Chondrocyte (in vitro differentiated cells): ENCODE measurements at places on chromosomes 3 and 15.
A peak's percentile ranks its signal among the peaks of the same experiment; 100 is the strongest.

- DNase-seq: no peak
These were observed 34.3 kb upstream of the ANPEP start for GRCh38 chr15:89848970-89849292.

GRCh38 chr3:177567833-177568232 is 370.6 kb upstream of the TBL1XR1 start:
- DNase-seq: no peak

- DNase-seq: no peak
These were observed 386.7 kb downstream of the RSL24D1 start for GRCh38 chr15:54810031-54810430.

GRCh38 chr3:154126651-154127050 is 5.5 kb downstream of the ARHGEF26 start:
- DNase-seq: no peak

DNA sequence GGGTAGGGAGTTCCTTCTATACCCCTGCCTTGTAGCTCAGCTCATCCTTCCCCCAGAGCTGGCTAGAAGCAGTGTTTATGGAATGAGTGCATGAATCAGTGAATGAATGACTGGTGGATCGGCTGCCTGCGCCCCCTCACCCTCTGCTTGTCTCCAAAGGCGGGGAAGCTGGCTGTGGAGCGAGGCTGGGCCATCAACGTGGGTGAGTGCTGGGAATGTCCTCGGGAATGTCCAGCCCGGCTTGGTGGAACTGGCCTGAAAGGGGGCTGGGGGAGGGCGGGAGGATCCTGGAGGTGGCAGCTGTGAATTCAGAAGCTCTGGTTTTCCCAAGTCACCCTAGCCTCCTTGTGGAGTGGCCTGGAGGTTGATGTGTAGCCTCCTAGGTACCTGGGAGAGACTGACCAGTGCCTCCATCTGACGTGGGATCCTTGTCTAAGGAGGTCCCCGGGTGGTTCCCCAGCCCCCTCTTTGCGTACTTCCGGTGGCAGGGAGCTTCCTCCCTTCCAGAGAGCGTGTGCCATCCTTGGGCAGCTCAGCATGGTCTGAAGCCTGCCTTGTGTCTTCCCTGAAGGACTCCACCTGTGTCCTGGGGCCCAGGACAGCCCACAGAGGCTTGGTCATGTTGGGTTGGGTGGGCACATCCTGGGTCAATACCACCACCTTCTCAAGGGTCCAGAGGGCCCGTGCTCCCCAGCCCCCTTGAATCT is 18.4 kb downstream of the HDAC11 start:
- peak; percentile 86 for DNase-seq

DNA sequence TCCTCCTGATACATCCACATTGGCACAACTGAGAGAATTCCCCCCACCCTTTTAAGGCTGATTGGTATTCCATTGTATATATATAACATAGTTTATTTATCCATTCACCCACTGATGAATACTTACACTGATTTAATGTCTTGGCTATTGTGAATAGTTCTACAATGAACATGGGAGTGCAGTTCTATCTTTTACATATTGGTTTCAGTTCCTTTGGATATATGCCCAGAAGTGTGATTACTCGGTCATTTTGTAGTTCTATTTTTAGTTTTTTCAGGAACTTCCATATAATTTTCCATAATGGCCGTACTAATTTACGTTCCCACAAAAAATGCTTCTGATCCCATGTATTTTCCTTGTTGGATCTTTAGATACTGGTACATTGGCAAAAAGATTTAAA is 135.3 kb downstream of the FMN1 start:
- no peak for DNase-seq

DNA sequence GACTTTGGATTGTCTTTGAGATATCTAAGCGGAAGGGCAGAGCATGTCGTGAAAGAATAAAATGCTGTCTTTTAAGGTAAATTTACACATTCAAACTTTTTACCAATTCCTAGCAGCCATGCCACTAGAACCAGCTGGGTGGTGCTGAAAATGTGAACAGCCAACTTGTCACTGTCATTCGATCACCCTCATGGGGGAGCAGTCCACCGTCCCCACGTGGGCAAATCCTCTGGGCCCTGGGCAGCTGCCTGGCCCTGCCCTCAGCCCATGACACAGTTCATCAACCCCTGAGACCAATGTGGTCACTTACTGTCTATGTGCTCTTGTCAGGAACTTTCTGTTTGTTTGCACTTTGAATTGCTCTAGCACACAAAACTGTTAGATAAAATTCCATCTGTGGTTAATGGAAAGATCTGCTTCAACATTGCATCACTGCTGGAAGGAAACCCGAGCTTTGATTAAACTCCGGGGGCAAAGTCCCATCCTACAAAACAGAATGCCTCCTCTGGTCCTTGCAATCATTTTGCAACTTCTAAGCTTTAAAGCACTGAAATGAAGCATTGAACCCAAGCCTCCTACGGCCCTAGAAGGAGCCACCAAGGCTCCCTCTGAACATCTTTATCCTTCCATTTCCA is 50.1 kb downstream of the PCSK6 start:
- DNase-seq: no peak

GRCh38 chr15:38005953-38006808 is 71.7 kb downstream of the TMCO5A start:
- no peak for DNase-seq

GRCh38 chr3:196141866-196142201 is 59.9 kb upstream of the TFRC start:
- no peak for DNase-seq

DNA sequence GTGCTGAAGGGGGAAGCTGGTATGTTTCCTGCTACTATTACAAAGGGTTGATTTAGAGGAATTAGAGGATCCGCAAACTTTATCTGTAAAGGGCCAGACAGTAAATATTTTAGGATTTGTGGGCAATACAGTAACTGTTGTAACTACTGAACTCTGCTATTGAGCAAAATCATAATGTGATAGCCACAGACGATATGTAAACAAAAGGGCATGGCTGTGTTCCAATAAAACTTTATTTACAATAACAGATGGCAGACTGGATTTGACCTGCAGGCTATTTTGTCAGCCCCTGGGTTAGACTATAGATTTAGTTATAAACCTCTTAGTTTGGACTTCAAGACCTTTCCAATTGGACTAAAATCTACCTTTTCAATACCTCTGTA is 27.8 kb upstream of the KCNMB2 start:
- DNase-seq: no peak

DNA sequence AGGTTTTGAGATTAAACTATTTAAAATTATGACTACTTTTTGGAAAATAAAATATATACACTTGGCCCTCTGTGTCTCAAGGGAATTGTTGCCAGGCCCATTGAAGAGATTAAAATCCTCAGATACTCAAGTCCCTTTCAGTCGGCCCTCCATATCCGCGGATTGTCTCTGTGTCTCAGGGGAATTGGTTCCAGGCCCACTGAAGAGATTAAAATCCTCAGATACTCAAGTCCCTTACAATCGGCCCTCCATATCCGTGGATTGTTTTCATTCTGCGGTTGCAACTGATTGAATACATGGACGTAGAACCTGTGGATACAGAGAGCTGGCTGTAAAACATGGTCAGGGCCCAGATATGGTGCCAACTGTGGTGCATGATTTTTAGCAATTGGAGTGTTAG is 15.7 kb upstream of the LRCH3 start:
- DNase-seq: no peak

DNA sequence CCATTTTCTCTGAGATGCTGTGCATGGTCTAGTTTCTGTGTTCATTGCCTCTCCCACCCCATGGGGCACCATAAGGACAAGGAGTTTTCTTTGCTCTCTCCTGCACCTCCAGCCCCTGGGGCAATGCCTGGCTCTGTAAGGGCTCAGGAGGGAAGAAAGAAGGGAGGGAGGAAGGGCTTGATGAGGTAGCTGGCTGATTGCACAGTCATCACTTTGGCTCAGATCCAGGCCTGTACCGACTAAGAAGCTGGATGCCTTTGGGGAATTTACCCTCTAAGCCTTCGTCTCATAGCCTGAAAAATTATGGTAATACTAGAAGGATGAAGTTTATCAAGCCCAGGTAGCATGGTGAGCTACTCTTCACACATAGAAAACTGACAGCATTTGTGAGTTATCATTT is 382.9 kb downstream of the GABRG3 start:
- DNase-seq: no peak

DNA sequence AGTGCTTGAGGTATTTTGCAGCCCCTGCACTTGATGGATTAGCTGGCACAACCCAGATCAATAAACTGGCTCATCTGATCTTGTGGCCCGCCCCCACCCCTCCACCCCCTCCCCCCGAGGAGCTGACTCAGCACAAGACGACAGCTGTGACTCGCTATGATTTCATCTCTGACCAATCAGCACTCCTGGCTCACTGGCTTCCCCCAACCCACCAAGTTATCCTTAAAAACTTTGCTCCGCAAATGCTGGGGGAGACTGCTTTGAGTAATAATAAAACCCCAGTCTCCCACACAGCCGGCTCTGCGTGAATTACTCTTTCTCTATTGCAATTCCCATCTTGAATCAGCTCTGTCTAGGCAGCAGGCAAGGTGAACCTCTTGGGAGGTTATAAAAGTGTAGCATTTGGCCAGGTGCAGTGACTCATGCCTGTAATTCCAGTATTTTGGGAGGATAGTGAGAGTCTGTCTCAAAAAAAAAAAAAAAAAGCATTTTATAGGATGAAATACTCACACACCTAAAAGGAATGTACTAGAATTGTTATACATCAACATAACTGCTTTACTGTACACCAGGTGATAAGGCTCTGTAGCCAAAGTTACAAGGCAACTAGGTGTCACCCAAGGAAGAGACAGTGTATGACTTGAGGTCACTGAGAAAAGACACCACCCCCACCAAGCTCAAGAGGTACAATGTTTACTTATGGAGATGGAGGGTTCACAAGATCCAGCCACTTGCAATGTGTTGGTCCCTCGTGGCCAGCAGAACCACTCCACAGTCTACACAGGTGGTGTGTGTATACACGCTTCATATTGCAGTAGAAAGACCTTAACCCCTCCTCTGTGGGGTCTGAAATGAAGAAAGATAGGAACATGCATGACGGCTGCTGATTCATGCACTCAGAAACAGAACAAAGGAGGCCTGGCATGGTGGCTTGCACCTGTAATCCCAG is 8.6 kb downstream of the ZNF445 start:
- no peak for DNase-seq

DNA sequence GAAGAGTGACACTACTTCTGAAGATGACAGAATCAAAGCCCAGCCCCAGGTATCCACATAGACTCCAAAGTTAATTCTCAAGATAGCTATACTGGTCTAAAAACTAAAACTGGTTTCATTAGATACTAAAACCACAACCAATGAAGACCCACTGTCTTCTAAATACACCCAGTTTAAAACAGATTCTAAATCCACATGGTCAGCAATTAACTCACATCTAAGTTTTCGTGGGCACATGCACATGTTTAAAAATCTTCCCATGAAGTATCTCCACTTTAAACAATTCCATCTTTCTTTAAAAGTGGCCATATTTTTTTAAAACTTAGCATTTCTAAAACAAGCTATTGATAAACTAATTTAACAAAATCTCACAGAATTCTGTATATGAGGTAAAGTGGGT is 63.1 kb downstream of the GPR160 start:
- DNase-seq: no peak

DNA sequence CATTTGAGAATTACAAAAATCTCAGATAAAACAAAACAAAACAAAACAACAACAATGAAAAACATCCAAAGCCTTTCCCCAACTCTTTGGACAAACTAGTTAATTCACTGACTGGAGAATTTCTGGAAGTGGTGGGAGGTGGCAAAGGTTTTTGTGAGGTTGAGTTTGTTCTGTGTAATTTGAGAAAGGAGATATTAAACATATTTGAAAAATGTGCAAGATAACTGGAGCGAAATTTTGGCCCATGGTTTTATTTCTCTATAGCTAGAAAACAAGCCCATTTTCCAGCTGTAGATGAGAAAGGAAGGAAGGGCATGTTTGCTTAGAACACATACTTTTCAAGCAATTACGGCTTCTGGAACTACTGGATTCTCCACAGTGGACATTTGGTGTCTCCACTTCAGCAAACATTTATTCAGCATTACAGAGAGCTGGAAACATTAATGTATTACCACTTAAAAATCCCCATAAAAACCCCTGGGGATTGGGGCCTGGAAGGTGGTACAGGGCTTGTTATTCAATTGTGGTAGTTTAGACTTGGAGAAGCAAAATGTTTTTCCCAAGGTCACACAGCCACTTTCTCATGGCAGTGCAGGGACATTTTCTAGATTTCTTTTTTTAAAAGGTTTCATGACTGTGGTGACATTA is 135.8 kb downstream of the THSD4 start:
- no peak for DNase-seq

DNA sequence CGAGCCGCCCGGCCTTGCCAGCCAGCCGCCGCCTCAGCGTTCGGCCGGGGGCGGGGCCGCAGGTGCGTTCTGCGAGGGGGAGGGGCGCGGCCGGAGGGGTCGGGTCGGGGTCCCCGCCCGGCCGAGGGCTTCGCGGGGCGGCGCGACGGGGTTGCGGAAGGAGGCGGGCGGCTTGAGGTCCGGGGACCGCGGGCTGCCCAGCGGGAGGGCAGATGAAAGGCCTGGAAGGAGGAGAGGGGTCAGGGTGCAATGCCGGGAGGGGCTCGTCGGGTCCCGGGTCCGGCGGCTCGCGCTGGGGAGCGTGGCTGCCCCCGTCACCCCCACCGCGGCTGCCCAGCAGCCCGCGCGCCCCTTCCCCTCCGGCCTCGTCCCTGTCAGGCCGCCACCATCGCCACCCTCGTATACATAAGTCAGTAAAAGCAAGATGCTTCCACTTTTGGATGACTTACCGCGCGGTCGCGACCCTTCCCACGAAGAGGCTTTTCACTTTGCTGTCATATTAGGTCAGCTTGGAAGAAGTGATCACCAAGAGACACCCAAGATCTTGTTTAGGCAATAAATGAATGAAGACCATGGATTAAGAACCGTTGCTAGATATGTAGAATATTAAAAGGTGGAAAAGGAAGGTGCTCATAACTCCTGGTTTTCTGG is 620 bp upstream of the ANP32A start:
- DNase-seq: no peak

DNA sequence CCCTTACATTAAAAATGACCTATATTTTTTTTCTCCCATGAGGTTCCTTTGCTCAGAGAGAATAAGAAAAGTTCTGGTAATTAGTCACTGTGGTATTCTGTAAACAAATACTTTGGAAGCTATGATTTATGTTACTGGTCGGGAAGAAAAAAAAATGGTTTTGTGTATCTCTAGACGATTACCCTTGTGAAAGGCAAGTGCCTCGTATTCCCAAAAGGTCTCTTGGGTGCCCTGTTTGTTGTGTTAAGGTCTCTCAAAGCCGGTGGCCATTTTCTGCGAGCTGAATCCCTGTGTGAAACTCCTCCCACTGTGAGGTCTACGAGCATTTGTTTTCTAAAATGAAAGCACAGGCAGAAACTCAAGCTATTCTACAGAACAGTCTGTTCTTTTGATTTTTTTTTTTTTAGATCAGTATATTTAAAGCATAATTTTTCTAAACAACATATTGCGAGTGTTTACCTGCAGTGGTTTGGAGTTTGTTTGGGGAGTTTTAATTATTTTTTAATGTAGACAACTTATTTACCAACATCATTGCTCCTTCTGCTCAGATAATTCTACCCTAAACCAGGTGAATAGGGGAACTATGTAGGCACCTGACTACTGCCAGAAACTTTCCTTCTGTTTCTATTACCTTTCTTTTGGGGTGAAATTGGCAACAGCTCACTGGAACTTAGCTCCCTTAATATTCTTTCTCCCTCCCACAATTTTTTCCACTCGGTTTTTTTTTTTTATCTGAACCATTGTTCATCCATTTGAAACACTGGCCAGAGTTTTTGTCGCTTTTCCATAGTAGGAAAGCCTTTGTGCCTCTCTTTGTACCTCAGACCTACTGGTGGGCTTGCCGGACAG is 44.0 kb downstream of the ZBTB38 start:
- DNase-seq: no peak
